ENCODE measurements at places on chromosomes 6 and 20. TPM values are rescaled to one million over a fixed set of nuclear protein-coding genes. Genes with fewer than 3 reads are reported as not detected.
A peak's percentile ranks its signal among the peaks of the same experiment; 100 is the strongest.

DNA sequence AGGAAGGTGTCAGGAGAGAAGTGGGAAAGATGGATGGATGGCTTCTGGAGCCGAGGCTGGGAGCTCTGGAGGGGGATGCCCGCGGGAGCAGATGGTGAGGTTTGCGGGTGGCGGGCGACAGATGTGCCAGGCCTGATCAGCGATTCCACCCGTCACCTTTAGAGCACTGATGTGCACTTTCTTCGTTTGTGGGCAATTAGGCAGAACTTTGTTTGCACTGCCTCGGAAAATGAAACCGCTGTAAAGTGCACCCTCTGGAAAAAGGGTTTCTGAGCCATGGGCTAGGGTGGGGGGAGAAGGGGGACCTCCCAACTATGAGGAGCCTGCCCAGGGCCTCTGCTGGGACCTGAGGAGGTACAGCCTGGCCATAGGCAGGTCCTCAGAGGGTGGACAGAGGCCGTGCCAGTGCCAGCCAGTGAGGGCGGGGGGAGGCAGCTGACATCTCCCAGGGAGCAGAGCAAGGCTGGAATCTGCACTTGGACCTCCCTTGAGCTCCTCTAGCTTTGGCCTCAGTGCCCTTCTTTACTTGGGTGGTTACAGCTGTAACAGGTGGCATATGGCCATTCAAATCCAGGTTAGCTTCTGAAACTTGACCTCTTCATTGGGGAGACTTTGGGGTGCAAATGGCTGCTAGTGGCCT, 58.7 kb downstream of the CD40 start:
- no peak for DNase-seq

DNA sequence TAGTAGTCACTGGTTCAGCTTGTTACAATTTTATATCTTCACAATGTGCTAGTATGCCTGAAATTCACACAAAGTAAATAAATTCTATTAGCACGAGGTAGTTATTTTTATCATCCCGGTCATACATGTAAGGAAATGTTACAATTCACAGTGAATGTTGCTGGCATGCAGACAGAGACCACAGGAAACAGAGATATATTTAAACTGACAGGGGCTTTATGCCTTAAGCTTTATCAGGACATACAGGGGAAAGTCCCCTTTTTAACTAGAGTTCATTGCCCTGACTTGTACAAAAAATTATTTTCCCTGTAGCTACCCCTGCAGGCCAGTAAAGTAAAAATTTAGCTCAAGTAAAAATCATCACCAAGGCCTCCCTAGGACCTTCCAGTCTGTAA, 712.0 kb upstream of the NRSN1 start:
- peak; percentile 33 for DNase-seq

- no peak for DNase-seq
These were observed 97.2 kb downstream of the TULP4 start for GRCh38 chr6:158409451-158409850.

- DNase-seq, result no peak
These were observed 6.4 kb upstream of the TBXT start for GRCh38 chr6:166174031-166174430.

- no peak for DNase-seq
These were observed 608.9 kb downstream of the MAFB start for GRCh38 chr20:40080041-40080652.

DNA sequence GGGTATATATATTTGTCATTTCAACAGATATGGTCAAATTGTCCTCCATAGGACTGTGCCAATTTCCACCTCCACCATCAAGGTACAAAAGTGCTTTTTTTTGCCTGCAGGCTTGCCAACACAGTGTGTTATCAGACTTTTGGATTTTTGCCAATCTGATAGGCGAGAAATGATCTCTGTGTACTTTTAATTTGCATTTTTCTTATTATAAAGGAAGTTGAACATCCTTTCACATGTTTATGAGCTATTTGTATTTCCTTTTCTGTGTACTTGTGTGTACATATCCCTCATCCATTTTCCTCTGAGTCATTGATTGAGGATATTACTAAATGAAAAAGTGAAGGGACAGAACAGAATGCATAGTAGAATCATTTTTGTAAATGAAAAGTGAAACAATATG, 39.0 kb upstream of the PTPN1 start:
- no peak for DNase-seq

GRCh38 chr6:34810017-34810882, 18.4 kb downstream of the BLTP3A start:
- no peak for DNase-seq

- no peak for DNase-seq
These were observed 7.7 kb downstream of the HBS1L start for GRCh38 chr6:135046912-135047311.

DNA sequence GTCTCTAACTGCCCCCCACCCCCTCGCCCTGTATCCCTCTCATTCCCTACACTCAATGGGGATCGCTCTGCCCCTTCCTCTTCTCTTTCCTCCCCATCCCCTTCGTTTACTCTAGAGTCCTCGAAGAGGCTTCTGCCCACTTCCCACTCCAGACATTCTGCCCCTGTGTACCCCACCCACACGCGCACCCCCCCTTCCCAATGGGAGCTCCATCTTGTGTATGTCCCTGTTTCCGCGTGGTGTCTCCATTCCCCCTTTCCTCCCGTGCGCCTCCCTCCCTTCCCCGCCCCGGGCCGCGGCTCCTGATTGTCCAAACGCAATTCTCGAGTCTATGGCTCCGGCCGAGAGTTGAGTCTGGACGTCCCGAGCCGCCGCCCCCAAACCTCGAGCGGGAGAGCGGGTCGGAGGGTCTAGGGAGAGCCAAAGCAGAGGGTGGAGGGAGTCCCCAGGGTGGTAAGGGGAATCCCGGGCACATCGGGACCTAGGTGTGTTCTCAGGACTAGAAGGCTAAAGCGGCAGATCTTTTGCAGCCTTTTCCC, 679 bp upstream of the RING1 start:
- DNase-seq, result peak; percentile 69

GRCh38 chr6:21747441-21747840, 153.9 kb downstream of the SOX4 start:
- DNase-seq, result no peak

DNA sequence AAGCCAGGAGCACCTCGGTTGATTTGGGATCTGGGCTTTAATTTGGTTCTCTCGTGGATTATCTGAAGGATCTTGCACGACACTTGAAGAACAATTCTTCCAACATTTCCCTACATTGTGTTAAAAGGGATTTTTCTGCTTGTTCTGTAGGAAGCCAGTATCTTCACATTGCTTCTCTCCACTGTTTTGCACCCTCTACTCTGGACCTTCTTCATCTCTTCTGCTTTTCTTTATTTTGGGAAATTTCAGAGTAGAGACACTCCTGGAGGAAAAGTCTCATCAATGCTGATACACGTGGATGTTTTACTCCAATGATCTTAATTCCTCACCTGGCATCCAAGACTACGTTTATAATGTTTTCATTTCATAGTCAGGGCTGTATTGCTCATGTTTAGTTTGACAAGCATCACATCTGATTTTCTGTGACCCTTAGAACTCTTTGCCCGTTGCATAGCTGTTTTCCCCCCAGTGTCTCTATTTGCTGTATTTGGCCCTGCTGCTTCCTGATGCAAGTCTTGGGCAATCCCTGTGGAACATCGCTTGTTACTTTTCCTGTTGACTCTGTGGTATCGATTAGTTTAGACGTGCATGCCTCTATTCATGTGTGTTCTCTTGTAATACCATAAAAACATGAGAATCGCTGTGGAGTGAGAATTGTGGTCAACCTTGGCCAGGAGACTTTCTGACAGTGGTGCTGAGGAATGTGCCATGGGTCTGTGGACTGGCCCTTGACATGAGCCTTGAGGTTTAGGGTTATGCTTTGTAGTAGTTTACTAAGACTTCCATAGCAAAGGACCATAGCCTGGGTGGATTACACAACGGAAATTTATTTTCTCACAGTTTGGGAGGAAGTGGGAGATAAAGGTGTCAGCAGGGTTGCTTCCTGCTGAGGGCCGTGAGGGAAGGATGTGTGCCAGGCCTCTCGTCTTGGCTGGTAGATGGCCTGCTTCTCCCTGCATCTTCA, 12.5 kb downstream of the PLCB1 start:
- DNase-seq, result no peak

DNA sequence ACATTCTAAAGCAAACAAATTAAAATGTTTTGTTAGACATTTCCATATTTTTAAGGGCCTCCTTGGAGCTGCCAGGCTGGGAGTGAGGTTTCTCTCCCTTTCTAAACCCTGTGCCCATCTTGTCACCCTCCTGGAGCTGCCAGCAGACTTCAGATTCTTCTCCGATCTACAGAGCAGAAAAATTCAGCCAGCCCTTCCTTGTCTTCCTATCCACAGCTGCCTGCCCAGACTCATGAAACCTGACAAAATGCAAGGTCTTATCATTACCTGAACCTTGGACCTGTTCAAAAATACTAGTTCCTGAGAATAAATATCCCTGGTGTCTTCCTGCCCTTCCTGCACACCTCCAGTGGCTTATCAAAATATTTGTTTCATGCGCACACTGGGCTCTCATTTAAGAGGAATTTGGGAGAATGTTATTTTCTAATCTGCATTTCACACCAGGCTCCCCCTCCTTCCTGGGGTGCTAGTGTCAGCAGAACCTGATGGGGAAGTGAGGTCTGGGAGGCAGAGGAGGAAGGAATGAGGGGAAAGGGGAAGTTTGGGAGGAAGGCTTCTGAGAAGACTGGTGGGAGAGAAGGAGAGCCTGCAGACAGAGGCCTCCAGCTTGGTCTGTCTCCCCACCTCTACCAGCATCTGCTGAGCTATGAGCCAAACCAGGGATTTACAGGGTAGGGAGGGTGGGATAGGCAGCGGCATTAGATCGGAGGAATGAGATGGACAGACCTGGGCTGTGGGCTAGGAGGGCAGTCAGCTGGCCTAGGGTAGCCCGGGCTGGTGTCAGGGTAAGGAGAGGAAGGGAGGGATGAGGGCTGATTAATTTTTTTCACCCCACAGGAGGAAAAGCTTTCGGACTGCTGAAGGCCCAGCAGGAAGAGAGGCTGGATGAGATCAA, at the start of gene AIF1:
AIF1 (plus strand) TSS at position 551 of the 895 bp plus-strand sequence; CDS start at position 647, 96 bp downstream.
- no peak for DNase-seq

CYP39A1 gene
- polyA plus RNA-seq, result 8.7 TPM

TRERF1 gene
- 1.5 TPM for polyA plus RNA-seq

DNA sequence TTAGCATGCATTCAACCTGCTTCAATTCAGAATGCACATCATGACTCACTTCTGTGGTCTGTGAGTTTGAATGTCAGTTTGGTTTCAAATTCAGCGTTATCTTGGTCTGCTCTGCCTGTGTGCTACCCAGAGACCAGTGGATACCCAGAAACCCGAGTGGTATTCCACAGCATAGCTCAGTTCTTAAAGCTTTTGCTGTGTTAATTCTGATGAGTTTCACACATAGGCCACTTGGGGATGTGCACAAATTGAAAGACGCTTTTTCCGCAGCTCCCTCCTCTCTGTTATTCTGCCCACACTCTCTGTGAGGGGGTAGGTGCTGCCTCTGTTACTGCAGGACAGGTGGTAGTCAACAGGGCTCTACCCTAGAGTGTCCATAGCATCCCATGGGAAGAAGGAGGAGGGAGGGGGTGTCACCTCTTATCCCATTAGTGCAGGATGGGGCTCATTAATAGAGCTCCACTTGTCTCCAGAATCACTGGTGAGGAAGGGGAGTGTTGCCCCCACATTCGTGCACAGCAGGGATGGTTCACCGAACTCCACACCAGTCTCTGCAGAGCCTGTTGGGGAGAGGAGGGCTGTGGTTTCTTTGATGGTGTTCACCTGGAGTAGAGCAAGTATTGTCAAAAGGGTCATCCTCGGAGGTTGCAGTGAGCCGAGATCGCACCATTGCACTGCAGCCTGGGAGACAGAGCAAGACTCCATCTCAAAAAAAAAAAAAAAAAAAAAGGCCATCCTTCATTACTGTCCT, 29.2 kb upstream of the SDCBP2 start:
- no peak for DNase-seq
